ENCODE measurements at places on chromosomes 7 and 10.

- DNase-seq, result no peak
Observed at GRCh38 chr7:82527851-82528250, 84.3 kb upstream of the CACNA2D1 start.

- DNase-seq, result peak; percentile 30
Observed at GRCh38 chr7:142338633-142339501, 81.0 kb upstream of the PRSS58 start.

DNA sequence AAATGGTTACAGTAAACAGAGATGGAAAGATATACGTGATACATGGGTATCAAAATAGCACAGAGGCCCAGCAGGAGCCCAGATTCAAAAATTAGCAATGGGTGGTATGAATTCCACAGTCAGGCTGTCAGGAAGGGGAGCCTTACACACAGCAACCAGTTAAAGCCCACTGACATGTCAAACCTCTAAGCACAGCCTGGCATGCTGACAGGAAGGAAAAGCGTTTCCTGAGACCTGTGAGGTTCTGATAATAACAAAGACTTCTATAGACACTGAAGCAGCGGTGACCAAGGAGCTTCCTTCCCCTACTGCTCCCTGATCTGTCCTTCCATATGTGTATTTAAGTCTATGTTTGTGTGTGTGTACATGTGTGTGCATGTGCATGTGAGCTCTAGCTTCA is 89.9 kb downstream of the PHYHIPL start:
- no peak for DNase-seq

DNA sequence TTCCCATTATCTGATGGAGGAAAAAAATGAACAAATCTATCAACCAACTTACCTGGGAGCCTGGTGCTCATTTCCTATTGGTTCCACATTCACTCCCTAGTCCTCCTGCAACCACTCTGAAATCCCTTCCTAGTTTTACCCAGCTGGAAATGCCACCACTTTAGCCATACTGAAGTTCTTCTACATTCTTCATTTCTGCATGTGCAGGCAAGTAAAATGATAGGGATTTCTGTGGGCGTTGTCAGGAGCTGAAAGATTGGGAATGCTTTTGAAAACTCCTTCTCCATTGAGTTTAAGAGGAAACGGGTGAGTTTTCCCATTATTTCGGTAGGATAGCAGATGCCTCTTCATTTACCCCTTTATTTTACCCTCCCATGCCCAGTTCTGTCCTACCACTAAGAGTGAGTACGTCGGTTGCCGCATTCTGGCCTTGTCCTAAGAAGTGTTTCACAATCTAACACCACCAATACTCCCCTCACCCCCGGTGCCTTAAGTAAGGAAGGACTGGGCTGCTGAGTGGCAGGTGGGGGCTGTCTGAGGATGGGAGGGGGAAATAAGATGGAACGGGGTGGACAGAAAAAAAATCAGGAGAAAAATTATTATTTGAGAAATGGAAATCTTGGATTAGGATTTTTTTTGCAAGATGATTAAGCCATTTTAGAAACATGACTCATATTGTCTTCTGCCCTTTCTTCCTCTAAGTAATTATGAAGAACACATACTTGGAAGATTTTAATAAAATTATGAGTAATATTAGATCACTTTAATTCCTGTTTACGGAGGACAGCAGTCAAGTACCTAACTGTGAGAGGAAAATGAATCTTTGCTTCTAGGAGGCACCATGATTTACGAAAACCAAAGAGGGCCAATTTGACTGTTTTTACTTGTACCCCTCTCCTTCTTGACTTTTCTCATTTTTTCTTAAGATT is 13.2 kb upstream of the TAS2R60 start:
- DNase-seq, result no peak

- peak; percentile 85 for DNase-seq
Observed at GRCh38 chr7:151113344-151114150, 27.3 kb downstream of the AGAP3 start.

DNA sequence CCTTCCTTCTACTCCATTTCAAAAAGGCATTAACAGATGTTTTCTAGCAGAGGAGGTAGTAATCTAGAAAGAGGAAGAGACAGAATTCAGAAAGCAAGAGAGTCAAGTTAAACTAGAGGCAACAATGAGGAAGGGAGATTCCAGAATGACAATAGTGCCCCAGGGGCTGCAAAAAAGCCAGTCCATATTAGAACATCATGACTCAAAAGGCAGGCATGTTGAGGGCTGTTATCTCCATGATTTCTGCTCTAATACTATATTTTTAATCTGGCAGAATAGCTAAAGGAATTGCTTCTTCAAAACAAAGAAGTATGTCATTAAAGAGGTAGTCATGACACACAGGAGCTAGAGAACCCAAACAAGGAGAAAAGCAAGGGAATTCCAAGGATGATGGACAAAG is 599.6 kb downstream of the INHBA start:
- no peak for DNase-seq

- peak; percentile 81 for DNase-seq
Observed at GRCh38 chr10:84429926-84430520, 101.6 kb downstream of the CCSER2 start.

GRCh38 chr10:15789793-15790525 is 70.2 kb upstream of the ITGA8 start:
- no peak for DNase-seq

GRCh38 chr10:46079831-46080585 is 33.9 kb upstream of the MSMB start:
- no peak for DNase-seq

- peak; percentile 96 for DNase-seq
Observed at GRCh38 chr7:131692131-131692960, 135.9 kb upstream of the PODXL start.

DNA sequence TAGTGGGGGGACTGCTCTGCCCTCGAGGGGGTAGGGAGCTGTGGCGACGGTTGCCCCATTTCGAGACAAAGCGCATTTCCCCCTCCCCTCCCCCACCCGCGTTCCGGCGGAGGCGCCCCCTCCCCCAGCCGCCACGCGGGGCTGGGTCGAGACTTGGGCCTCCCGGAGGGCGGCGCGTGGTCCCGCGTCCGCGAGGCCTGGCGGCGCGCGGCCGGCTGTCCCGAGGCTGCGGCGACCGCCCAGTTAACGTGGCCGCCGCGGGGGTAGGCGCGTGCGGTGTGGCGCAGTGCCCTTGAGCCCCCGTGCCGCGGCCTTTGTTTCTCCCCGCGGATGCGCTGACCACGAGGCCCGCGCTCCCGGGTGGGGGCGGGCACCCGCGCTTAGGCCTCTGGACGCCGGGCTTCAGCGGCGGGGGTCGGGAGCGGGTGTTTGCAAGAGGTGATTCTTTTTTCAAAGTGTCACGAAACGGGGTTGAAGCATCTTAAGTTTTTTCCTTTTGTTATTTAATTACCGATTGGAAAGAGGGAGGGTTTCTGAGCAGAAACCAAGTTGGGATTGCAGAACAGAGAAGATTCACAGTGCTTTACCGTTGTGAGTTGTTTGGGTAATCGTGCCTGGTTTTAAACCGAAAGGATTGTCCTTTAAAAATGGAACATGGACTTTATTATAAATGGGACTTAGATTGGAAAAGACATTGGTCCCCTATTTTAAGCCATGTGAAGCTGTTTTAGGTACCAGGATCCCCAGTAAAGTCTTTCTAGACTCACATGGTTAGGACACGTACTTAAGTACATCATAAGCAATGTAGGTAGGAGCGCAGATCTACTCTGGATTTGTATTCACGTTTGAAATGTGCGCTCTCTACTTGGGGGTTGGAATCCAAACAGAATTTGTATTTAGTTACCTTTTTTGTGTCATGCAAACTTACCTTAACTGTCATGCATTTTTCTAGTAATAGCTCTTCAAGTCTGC is 760 bp downstream of the CBX3 start:
- DNase-seq, result peak; percentile 78

GRCh38 chr7:77439572-77439971 is 23.4 kb upstream of the GSAP start:
- no peak for DNase-seq

GRCh38 chr7:39094731-39095130 is 117.0 kb downstream of the POU6F2 start:
- no peak for DNase-seq

GRCh38 chr10:15374566-15374965 is 3.5 kb upstream of the FAM171A1 start:
- no peak for DNase-seq

DNA sequence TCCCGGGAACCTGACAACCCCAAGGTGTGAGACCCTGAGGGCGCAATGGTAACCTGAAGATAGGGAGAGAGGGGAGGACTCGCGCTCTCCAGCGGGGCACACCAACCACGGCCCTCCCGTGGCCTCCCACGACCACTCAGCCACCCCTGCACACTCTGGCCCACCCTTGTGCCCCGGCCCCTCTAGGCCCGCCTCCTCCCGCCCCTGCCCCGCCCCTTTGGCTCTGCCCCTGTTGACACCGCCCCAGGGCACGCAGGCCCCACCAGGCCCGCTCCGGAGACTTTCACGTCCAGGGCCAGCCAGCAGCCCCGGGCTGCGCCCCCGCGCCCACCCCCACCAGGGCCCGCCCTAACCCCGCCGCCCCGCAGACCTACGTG is 10.9 kb downstream of the ATG9B start:
- peak; percentile 50 for DNase-seq

- DNase-seq, result no peak
Observed at GRCh38 chr7:33934391-33934790, 29.1 kb downstream of the BMPER start.

DNA sequence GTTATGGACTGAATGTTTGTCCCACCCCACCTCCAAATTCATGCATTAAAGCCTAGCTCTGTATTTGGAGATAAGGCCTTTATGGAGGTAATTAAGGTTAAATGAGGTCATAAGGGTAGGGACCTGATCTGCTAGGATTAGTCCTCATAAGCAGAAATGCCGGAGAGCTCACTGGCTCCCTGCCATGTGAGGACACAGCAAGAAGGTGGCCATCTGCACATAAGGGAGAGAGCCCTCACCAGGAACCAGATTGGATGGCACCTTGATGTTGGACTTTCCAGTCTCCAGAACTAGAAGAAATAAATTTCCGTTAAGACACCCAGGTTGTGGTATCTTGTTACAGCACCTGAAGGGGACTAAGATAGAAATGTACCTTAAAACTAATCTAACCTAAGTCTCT is 816.1 kb upstream of the C7orf33 start:
- DNase-seq, result no peak

DNA sequence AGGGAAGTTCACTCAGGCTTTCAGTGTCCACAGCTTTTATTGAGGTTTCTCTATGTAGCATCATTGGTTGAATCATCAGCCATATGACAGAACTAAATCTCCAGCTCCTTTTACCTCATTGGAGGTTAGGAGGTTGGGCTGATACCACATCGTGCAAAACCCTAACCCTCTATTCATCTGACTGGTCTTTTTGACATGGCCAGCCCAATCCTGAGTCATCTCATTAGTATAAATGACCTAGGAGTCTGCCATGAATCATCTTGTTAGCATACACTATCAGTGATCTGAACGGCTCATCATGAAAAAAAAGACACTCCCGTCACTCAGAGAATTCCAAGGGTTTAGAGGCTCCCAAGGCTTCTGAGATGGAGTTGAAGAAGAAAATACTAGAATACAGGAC is 669.8 kb upstream of the POT1 start:
- DNase-seq, result peak; percentile 19

DNA sequence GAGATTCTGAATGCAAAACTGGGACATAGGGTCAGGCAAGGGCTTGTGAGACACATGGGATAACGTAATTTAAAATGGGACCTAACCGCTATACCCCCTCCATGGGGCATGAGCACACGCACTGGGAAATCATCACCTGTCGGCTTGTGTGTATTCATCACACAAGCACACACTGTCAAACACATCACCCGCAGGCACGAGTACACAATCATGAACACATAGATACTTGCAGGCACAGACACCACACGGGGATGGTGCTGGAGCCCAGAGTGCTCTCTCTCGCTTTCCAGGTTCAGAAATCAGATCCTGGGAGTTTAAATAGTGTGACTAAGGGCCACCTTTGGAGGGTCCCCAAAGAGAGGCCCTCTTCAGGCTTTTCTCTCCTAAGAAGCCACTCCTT is 19.6 kb upstream of the TLX1 start:
- no peak for DNase-seq

DNA sequence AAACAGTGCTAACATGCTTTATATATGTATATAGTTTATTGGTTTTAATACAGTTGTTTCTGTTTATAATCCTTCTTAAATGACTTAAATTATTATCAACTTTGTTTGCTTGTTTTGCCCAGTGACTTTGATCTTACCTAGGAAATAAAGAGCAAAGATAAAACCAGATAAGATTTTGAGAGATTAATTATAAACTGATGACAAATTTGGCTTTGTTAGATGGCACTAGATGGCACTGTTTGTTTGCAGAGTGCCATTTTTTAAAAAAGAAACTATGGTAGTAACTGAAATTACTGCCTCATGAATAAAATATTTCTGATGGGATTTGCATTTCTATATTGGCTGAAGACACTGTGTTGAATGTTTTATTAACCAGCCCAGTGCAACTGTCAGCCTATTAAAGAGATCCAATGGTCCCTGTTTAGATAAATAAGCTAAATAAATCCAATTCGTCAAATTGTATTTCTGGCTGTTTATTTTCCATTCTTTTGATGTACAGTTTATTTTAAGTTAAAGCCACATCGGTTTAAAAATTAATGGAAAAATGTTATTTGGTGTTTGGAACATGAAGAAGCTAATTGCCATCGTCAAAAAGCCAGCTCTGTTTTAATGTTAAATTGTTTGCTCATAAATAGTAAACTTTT is 28.7 kb downstream of the VTI1A start:
- DNase-seq, result no peak

DNA sequence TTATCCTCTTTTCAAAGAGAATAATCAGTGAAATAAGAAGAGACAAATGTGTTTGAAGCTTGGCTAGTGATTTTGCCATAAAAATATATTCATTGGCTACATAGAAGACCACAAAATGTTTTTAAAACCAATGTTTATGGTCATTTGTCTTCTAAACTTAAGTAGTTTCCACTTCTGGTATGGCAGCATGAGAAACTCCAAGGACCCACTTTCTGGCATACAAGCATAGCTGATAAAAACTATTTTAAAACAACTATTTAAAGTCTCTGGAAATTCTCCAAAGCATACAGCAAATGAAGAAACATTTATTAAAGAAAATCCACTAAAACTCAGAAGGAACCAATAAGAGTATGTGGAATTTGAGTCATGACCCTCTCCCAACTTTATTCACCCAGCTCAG is 89.2 kb upstream of the TOMM7 start:
- DNase-seq, result no peak

Data from K562 (cell line).